ENCODE measurements at places on chromosomes 5 and 9.

GRCh38 chr9:16215353-16215680 lies 655.2 kb downstream of the BNC2 start:
- DNase-seq: no peak

DNA sequence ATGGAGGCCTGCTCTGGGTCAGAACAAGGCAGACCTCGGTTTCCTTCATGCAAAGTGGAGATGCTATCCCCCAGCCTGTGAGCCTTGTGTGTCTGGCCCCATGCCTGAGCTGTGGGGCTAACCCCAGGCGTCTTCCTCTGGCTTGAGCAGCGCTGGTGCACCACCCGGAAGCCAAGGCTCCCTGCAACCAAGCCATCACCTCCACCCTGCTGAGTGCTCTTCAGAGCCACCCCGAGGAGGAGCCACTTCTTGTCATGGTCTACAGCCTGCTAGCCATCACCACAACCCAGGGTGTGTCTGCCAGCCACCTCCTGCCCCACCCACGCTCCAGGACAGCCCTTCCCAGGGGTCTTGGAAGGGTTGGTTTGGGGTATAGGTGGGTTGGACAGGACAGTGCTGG lies 16.2 kb downstream of the REXO4 start:
- no peak for DNase-seq

DNA sequence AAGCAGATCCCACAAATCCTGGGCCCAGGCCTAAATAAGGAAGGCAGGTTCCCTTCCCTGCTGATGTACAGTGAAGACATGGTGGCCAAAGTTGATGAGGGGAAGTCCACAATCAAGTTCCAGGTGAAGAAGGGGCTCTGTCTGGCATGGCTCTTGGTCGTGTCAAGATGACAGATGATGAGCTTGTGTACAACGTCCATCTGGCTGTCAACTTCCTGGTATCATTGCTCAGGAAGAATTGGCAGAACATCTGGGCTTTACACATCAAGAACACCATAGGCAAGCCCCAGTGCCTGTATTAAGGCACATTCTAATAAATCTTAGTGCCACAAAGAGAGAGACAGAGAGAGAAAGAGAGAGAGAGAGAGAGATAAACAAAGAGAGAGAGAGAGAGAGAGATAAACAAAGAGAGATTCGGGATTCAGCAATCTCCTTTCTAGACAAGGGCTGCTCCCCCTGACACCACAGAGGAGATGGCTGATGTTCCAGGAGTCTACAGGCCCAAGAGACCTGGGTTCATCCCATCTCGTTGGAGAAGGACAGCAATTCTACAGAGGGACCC lies 45.5 kb upstream of the HSPA9 start:
- no peak for DNase-seq

DNA sequence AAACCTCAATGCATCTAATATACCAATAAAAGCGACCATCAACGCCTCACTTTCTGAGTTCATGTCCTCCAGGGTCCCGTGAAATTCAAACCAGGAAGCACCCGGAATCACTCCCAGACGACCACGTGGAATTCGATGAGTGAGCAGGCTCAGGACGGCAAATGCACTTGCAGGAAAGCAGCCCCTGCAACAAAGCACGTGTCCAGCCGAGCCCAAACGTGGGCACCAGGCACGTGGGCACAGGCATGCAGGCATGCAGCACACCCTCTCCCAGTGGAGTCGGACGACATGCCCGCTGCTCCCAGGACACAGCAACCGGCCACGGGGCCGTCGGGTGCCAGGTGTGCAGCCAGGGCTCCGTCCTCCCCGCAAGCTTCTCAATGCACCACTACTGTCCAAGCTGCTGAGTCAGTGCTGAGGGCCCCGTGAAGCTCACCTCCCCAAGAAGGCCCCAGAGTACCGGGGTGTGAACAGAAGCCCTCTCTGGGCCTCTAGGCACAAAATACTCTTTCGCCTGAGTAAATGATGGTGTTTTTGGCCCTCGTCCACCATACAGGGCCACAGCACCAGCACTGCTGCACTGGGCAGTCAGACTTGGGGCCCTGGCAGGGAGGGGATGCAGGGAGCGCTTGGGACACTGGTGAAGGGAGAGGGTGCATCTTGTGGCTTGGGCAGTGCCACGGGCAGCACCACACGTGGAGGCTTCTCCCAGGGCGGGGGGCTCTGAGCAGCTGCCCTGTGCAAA lies 87.6 kb downstream of the VAV2 start:
- DNase-seq: no peak

GRCh38 chr5:118233606-118234005 lies 754.7 kb downstream of the DTWD2 start:
- DNase-seq: no peak

DNA sequence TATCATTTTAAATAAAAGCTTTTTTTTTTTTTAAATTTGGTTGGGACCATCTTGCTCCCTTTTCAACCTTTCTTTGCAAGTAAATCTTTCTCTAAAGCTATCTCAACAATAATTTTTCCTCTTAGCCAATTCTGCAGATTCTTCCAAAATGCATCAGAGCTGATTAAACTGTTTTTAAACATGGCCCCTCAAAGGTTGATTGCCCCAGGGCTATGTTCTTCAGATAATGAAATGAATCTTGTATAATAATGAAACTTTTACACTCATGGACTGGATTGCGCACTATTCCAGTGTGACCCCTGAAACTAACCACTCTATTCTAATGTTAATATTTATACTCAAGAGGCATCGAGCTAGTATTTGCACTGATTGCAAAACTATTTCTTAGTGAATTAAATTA lies 222.8 kb upstream of the PRDM9 start:
- DNase-seq: no peak

DNA sequence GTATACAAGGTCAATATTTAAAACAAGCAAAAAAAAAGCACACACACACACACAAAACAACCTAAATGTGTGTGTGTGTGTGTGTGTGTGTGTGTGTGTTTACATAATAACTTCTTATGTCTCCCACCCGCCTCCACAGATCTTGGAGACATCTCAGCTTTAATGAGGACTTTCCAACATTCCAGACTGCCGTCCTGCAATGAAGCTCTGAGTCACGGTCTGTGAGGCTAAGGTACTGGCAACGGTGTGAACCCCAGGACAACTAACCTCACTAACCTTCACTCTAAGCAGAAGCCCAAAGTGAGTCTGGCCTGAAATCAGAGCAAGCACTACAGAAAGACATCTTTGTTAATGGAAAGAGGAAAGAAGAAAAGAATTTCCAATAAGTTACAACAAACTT lies 22.3 kb downstream of the ZNF474 start:
- no peak for DNase-seq

- peak; percentile 41 for DNase-seq
These were observed 11.3 kb downstream of the TMEM250 start for GRCh38 chr9:136107155-136107952.

- no peak for DNase-seq
These were observed 16.5 kb upstream of the EXOC3 start for GRCh38 chr5:426392-426976.

DNA sequence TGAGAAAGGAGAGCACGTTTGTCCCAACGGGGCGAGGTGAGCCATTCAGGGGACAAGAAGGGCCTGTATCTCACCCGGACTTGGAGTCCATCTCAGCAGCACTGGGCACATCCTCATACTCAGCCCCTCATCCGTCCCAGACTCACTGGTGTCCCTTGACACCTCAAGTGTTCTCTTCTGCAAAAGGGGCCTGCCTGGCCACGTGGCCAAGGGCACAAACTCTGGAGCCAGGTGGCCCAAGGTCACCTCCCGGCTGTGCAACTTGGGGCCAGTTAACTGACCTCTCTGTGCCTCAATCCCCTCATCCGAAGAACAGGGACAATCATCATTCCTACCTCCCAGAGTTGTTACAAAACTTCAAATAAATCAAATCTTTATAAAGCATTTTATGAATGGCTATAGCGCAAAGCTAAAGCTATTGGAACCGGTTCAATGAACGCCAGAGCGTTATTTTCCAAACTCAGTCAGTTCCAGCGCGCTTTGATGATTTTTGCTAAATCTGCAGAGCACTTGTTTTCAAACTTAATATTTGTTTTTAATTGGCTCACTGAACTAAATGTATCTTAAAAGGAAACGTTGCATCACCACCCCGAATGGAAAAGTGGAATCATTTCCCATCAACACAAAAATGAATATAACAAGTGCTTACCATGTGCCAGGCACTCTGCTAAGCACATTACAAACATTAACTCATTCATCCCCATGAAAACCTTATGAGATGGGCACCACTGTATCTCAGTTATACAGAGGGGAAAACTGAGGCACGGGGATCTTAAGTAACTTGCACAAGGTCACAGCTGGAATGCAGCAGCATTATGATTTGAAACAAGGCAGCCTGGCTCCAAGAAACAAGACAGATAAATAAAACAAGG lies 49.3 kb downstream of the DUSP1 start:
- DNase-seq: no peak

- DNase-seq: no peak
These were observed 6.6 kb upstream of the BARHL1 start for GRCh38 chr9:132575811-132576210.

- DNase-seq: no peak
These were observed 3.8 kb upstream of the RASEF start for GRCh38 chr9:83066771-83067170.

GRCh38 chr5:15472116-15472515 lies 27.9 kb upstream of the FBXL7 start:
- DNase-seq: no peak

DNA sequence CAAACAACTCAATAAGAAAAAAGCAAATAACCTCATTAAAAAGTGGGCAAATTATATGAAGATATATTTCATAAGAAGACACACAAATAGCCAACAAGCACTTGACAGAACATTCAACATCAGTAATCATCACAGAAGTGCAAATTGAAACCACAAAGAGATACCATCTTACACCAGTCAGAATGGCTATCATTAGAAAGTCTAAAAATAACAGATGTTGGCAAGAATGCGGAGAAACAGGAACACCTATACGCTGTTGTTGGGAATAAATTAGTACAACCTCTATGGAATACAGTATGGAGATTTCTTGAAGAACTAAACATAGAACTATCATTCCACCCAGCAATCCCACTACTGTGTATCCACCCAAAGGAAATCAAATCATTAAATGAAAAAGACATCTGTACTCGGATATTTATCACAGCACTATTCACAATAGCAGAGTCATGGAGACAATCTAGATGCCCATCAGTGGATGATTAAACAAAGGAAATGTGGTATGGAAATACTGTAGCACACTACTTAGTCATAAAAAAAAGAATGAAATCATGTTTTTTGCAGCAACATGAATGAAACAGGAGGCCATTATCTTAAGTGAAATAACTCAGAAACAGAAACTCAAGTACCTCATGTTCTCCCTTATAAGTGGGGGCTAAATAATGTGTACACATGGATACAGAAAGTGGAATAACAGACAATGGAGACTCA lies 106.8 kb upstream of the FST start:
- DNase-seq: no peak

GRCh38 chr9:131476777-131477345 lies 25.9 kb upstream of the POMT1 start:
- no peak for DNase-seq

DNA sequence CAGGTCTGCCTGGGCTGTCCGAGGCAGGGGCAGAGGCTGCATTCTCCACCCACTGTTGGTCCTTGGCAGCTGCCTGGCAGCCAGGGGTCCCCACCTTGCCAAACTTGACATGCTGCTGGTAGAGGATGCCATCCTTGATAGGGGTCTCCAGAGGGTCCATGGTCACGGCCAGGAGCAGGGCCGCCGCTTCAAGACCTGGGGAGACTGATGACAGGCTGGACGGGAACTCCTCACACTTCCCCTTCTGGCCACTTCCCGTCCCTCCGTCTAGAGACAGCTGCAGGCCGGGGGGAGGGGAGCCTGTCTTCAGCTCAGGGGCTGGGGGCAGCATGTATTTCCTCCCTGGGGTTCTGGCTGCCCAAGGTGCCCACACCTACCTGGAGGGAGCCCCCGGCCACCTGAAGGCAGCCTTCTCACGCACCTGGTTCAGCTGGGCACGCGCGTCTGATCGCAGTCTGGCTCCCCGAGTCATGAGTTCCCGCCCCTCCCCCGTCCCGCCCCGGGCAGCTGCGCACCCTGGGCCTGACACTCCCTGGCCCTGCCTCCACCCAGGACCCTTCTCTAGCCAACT lies at the start of gene DOK3:
TSS of gene DOK3 (minus strand) at position 446 of the 571 bp plus-strand sequence. CDS start at position 160, 286 bp downstream.
- no peak for DNase-seq

GRCh38 chr5:77637998-77638762 lies at the start of gene OTP:
Gene OTP, minus strand, starts transcription at chr5:77638713. Its CDS starts 164 bp downstream, at chr5:77638549.
- no peak for DNase-seq
